ENCODE measurements at places on chromosomes 6 and 20.

GRCh38 chr20:24739746-24740145 lies 209.3 kb upstream of the CST7 start:
- DNase-seq = no peak

- DNase-seq = no peak
These were observed 219.5 kb upstream of the DTNBP1 start for GRCh38 chr6:15882345-15882744.

DNA sequence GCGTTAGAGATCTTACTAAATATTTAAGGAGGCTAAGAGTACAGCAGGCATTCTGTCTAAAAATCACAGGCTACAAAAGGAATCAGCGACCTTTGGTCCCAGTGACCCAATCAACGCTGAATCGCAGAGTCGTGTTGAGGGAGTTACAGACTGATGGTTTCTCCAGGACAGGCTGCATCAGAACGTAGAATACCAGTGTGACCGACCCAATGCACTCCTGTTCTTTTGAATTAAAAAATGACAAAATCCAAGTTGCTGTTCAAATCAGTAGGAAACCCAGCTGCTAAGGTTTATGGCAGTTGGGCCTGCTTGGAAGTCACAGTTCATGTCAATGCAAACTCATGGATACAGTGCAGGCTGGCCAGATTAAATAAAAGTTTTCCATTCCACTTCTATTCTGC lies 155.8 kb upstream of the AFDN start:
- DNase-seq = no peak

GRCh38 chr6:100100776-100101175 lies 106.8 kb upstream of the MCHR2 start:
- no peak for DNase-seq

DNA sequence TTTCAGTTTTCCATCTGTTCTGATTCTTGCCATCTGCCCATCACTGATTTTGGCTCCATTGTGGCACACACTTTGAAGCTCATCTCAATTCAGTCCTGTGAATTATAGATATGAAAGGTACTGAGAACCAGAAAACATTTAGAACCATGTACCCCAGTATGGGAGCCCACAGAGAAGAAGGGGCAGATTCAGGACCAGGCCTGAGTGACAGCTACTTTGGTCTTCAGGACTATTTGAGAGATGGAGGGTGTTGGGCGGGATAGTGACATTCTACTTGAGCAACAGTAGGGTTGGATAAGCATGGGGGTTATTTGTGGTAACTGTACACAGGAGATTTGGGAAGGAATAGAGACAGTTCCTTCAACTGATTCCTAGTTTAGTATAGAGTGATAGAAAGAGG lies 259.2 kb upstream of the MANEA start:
- DNase-seq = no peak

GRCh38 chr6:48817333-48818051 lies 645.6 kb downstream of the MMUT start:
- DNase-seq = no peak

DNA sequence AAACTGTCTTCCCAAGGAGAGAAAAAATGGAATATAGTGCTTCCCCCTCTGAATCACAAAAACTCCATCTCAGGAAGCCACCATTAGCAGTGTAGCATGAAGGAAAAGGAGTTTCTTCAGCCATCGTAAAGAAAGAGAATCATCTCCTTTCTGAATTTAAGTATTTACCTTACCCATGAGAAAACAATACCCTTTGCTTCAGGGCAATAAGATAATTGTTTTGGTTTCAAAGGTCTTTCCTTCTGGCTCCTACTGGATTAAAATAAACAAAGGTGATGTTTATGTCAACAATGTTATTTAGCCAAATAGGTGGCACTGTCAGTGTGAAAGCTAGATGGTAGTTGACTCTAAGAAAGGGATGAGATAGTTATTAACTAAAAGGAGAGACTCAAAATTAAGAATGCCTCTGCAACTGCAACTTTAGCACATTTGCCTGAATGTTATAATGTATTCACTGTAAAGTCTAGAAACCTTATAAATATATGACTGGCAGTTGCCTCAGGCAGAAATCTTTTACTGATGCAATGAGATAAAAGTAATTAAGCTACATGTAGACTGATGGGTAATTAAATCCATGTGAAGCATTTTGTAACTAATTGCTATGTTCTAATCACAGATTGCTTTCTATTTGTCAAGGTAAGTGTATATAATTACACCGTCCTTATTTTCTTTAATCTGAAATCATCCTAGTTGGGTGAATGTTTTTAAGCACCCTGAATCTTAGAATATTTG lies 399.0 kb downstream of the CDKAL1 start:
- no peak for DNase-seq

DNA sequence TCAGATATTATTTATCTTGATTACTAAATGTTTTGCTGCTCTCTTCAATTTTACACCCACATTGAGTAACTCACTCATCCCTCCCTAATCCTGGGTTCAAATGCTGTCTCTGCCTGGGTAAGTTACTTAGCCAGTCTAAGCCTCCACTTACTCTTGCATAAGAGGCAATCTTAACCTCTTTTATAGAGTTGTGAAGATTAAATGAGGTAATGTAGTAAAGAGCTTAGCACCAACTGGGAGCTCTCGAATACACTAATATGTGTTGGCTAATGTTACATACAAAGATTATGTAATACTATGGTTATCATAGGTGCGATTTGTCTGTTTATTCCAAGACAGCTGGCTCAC lies 134.4 kb upstream of the STMND1 start:
- no peak for DNase-seq

DNA sequence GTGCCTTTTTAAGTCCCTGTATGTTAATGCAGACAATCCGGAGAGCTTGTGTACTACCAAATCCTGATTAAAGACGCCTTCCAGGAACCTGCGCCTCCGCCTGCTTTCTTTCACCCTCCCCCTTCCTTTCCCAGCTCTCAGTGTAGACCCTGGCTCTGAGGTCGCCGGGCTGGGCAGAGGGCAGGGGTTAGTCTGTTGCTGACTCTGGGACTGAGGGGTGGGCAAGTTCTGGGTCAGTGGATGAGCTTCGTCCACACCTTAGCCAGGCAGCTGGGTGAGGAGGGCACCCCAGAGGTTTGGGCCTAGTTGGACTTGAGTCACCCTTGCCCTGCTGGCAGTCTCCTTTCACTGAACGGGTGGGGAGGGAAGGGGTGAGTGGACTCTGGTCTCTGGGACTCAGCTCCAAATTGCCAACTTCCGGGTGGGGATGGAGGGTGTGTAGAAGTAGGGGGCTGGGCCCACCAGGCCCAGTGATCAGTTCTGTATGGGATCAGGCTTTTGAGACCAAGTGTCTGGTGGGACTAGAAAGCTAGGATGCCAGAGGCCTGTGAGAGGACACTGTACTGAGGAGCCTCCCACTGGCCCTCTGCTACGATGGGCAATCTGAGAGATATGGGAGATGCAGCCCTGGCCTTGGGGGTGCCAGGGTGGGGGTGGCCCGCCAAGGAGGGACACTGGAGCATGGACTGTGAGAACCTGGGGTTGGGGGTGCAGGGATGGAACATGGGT lies 21.3 kb upstream of the SLC22A7 start:
- DNase-seq = no peak

DNA sequence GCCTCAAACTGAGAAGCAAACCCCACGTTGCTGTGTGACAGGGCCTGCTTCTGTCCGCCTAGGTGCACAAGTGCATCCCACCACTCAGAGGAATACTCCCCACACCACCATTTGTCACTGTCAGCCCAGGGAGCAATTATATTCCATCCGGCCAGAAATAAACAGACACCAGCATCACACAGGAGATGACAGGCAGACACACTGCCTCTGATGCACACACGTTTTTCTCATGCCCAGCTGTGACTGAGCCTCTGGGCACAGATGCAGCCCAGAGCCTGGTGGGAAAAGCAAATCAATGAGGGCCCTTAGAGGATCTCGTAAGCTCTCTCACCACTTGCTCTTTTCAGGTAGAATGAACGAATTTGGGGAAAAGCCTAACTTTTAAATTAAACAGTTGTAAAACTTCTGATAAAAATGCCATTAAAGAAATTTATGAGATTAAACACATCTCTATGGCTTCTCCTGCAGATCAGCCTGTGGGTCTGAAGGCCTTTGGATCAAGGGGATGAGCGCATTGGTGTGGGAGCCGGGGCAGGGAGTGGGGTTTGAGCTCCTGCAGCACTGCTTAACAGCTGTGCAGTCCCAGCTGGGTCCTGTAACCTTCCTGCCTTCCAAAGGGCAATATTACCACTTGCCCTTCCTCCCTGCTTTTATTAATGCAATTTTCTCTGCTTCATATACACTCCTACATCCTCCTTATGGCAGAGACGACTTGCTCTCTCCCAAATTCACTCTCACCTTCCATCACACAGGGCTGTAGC lies 624.3 kb downstream of the PTPRT start:
- no peak for DNase-seq

- DNase-seq = no peak
These were observed 5.2 kb downstream of the AGPAT4 start for GRCh38 chr6:161268531-161269210.

- DNase-seq = no peak
These were observed 26.2 kb upstream of the PNPLA1 start for GRCh38 chr6:36243562-36244212.

DNA sequence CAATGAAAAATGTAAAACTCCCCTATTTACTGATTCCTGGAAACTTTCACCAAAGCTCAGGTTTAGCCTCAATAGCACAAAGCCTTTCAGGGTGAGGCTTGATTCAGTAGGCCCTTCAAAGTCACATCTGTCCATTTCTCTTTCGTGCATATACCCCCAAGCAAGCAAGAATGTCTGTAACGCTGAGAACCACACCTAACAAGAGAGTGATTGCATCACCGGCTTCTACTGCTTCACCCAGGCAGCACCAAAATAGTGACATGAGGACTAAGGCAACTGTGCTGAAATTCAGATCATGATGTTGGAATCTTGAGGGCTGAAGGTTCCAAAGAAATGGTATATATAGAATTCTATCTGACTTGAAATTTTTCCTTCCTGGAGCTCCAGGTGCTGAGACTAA lies 26.1 kb downstream of the CGA start:
- DNase-seq = no peak

Measured in activated naive CD4-positive, alpha-beta T cell treated with anti-CD3 and anti-CD28 coated beads, Interleukin-2, amount 50 U/mL, for 72 hours (primary cell).